ENCODE measurements at places on chromosomes 7 and 10.

- DNase-seq: no peak
These were observed 218.5 kb downstream of the TCF7L2 start for GRCh38 chr10:113168584-113168983.

- DNase-seq: no peak
These were observed 19.6 kb downstream of the ARL4A start for GRCh38 chr7:12706900-12707536.

DNA sequence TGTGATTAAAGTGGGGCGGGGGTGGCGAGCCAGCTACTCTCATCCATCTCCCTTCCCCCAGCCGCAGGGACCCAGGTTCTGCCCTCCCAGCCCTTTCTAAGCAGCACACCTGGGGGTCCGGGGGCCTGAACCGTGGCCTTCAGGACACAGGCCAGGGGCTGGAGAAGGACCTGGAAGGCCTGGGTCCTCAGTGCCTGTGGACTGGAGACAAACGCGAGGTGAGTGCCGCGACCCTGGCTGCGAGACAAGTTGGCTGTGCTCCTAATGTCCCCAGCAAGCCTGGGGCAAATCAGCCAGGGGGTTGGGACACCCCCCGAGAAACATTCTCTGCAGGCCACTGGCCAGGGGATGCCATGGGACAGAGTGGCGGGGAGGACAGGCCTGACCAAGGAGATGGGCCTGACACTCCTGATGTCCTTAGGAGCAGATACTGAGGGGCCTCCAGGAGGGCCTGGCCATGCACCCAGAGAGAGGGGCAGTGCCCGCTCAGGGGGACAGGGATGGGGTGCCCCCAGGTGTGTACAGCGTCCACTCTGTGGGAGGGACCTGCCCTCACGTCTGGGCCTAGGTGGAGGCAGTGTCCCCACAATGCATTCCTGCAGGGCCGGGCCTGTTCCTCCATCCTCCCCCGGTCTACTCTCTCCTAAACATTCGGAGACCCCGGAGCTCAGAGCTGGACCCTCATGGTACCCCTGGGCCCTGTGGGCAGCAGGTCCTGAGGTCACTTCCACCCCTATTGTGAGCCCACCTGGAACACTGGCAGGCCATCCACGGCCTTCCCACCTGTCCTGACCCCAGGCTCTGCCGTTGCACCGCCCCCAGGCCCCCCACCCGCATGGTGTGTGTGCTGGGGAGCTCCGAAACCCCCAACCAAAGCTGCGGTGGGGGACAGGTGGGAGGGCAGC lies 13.1 kb downstream of the BRAT1 start:
- peak; percentile 21 for DNase-seq

- DNase-seq: no peak
These were observed 117.5 kb downstream of the SH3PXD2A start for GRCh38 chr10:103737735-103738367.

GRCh38 chr7:131489196-131489595 lies 67.2 kb downstream of the PODXL start:
- no peak for DNase-seq

- no peak for DNase-seq
These were observed 1.6 kb downstream of the HOXA6 start for GRCh38 chr7:27145914-27146412.

DNA sequence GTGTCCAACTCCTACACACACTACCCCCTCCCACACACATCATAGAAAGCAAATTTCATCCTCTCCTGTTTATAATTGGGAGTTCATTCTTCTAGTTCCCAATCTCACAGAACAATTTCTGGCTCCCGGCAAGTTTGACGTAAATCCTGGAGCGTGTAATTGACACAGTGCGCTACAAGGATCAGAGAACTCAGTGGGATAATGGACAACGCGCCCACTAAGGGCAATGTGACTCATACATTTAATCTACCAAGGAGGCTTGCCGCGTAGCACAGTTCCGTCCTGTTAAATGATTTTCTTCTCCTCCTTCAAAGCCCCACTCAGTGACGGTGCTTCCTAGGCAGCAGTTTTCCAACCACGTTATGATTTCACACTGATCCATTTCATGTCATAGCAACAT lies 277.6 kb downstream of the SFMBT2 start:
- no peak for DNase-seq

DNA sequence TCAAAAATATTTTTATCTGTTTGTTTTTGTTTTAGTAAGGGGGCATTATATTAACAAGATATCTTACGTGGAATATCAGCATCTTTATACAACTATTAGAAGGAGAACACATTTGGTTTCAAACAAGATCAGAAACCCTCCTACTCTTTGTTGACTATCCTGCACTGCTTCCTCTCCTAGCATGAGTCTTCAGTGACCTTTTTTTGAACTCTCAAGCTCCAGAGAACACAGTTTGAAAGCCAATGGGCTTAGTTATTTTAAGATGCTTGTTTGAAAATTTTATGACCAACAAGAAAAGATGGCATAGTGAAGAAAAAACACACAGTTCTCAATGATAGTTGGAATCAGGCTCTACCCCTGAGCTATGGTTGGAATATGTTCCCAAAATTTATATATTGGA lies 37.2 kb upstream of the RTKN2 start:
- DNase-seq: no peak

GRCh38 chr10:71766717-71767419 lies 6.5 kb downstream of the VSIR start:
- DNase-seq: no peak

- DNase-seq: no peak
These were observed 136.1 kb downstream of the ELMO1 start for GRCh38 chr7:37312608-37313007.

GRCh38 chr10:80750268-80750667 lies 212.6 kb downstream of the SH2D4B start:
- no peak for DNase-seq

DNA sequence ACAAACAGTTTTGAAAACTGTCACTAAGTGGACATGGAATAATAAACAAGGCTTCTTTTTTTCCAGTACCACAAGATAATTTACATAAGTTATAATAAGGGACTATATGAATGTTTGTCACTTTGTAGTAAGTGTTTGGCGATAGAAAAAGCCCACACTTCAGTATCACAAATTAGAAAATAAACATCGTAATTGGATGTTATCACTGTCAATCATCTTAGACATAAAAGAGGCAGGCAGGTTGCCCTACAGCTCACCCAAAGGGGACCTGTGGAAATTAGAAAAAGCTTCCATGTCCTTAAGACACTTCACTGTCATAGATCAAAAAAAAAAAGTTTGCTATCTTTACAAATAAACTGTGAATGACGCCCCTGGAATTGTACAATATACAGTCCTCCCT lies 3.6 kb upstream of the NOC3L start:
- no peak for DNase-seq

DNA sequence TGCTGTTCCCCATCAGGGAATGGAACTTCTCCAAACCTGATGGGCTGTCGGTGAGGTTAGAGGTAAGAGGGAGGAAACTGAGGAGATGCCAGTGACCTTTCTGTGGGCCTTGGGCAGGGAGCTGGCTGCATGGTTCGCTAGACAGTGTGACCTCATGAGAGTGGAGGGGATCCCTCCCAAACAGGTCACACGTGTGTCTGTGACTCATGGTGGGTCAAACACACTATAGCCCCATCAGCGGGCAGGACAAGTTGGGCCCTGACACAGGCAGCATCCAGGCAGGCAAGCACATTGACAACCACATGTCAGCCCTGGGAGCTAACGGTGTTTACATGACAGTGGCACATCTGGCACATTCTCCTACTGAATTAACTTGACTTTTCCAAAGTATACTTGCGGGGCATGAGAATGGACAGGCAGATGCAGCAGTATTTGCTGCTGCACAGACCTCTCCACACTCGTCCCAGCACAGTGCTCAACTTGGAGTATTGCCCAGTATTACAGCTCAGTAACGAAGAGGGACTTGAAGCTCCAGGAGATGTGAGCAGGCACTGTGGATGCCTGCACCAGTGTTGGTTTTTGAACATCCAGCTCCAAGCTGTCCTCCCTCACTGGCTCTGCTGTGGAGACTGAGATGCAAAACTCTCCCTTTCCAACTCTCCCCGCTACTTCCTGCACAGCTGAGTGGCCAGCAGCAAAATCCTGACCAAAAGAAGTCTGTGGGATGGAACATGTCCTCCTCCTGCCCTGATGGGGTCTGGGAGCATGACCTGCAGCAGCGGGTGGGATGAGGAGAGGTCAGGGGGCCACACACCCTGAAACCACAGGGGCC lies 199.6 kb downstream of the WDR37 start:
- DNase-seq: no peak

GRCh38 chr7:157143788-157144187 lies 5.1 kb downstream of the UBE3C start:
- no peak for DNase-seq

DNA sequence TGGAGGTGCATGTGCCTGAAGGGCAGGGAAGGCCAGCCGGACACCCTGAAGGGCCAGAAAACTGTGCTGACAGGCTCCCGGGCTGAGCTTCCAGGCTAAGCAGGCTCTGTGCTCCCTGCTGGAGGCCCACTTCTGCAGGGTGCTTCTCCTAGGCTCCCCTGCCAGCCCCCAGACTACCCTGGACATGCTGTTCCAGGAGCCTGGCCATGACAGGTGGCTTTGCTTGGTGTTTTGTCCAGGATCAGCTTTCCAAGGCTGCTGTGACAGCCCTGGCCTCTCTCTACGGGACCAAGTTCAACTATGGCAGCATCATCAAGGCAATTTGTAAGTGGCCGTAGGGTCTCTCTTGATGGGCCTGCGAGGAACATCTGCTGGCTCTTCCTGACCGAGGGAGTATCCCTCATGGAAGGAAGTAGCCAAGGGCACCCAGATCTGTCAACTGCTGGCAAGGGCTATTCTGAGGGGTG lies 5.3 kb downstream of the CPA1 start:
- DNase-seq: no peak

- DNase-seq: no peak
These were observed 234.5 kb downstream of the TCERG1L start for GRCh38 chr10:131077031-131077430.

DNA sequence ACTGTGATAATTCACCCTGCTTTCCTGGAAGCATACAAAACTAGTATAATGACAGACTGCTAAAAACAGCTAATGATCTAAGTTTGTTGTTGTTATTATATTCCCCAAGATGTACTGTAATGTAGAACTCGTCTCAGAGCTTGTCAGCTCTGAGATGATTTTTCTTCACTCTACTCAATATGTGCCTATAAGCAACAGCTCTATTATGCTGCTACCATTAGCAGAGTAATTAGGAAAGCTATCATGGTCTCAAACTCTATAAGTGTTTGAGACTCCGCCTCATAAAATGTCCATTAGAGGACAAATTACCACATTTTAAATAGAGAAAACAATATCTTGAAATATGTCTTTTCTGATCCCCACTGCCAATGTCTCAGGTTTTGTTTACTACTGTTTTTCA lies 476.5 kb upstream of the PCDH15 start:
- no peak for DNase-seq

- no peak for DNase-seq
These were observed 1.4 kb downstream of the BAIAP2L1 start for GRCh38 chr7:98399462-98399861.

DNA sequence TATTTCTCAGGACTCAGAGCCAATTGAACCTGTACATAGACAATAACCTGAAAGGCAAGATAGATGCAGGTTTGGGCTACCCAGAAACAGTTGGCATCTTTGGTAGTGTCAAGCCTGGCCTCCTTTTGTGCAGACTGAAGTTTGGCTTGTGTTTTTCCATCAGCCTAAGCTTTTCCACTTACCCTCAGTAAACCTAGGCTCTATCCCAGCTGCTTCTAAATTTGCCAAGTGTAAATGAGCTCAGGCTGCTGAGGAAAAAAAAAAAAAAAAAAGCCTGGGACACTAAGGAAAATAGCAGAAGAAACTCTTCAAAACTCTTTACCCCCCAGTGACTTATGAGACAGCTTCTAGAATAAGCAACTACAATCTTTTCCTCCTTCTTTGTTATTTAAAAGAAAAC lies 316.3 kb upstream of the SORCS1 start:
- no peak for DNase-seq

GRCh38 chr10:73517166-73517888 lies 21.5 kb upstream of the PPP3CB start:
- no peak for DNase-seq

DNA sequence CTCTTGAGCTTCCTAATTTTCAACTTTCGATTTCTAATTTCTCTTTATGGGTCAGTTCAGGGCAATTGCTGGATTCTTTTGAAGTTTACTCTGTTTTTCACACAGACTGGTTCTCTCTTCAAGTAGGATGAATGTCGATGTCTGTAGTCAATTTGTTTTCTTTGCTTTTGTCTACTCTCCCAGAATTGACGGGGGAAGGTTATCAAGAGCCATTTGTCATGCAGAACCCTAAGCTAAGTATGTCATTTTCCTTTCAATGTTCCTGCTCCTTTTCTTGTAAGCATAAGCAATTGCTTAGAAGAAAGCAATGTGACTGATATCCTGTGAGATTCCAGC lies 53.7 kb downstream of the SLC39A12 start:
- no peak for DNase-seq

GRCh38 chr7:155733582-155734444 lies 78.5 kb downstream of the SHH start:
- DNase-seq: no peak

DNA sequence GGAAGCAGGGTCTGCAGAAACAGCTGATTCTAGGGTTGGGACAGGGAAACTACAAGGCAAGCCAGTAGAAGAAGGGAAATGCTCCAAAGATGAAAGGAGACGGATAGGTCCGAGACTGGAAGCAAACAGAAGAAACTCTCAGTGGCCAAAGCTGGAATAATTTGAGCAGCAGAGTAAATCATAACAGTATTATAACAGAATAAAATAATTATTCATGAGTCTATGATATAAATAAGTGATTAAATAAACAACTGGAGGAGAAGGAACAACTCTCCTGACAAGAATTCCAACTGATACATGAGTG lies 27.6 kb downstream of the EZH2 start:
- DNase-seq: no peak

DNA sequence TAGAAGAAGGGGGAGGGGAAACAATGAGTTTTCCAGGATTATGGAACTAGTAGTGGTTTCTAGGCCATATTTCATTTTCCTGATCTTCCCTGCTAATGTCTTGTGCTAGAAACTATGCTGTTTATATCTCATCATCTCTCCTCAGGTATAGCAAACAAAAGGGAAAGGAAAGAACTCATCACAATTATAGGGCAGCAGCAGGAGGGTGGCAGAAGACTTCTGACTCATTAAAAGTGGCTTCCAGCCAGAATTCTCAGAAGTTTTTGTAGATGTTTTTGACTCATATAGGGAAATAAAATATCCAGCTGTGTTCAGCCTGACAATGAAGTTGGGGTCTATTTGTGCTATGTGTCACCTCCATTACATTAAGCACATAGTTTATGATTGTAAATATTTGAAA lies 6.5 kb downstream of the AHR start:
- no peak for DNase-seq

All from D341Med (cell line).